ENCODE measurements at places on chromosomes 5 and 9. TPM values are rescaled to one million over a fixed set of nuclear protein-coding genes. Genes with fewer than 3 reads are reported as not detected.

ADRA1B gene
- 11.2 TPM for total RNA-seq

LCN9 gene
- not detected for total RNA-seq

HSPA9 gene
- total RNA-seq, result 339 TPM

SMIM3 gene
- 4.1 TPM for total RNA-seq

ARL10 gene
- 0.09 TPM for total RNA-seq

ARSI gene
- total RNA-seq, result 43.8 TPM

FAM13B gene
- total RNA-seq, result 15.6 TPM

ENTPD2 gene
- total RNA-seq, result 0.91 TPM

AQP3 gene
- 22.9 TPM for total RNA-seq

PCDHGA5 gene
- 0.18 TPM for total RNA-seq

DMRT3 gene
- total RNA-seq, result not detected

BSPRY gene
- total RNA-seq, result 0.03 TPM

LRRC19 gene
- not detected for total RNA-seq

PTCD2 gene
- 8.2 TPM for total RNA-seq

WDR41 gene
- 50.8 TPM for total RNA-seq

IFNK gene
- not detected for total RNA-seq

SLC36A2 gene
- total RNA-seq, result not detected

GPR150 gene
- 0.14 TPM for total RNA-seq

ABLIM3 gene
- total RNA-seq, result 8.4 TPM

FBP1 gene
- not detected for total RNA-seq

RNF180 gene
- 0.21 TPM for total RNA-seq

PPP3R2 gene
- not detected for total RNA-seq

MLANA gene
- not detected for total RNA-seq

OR2K2 gene
- not detected for total RNA-seq

ANXA2R gene
- total RNA-seq, result 3.0 TPM

GABRA6 gene
- not detected for total RNA-seq

CDC25C gene
- 10.7 TPM for total RNA-seq

DMRTA1 gene
- total RNA-seq, result 0.83 TPM

Measured in A549 treated with RU486 at 1 μM for 4 hours (cell line).